ENCODE measurements at places on chromosomes 13 and 19.

DNA sequence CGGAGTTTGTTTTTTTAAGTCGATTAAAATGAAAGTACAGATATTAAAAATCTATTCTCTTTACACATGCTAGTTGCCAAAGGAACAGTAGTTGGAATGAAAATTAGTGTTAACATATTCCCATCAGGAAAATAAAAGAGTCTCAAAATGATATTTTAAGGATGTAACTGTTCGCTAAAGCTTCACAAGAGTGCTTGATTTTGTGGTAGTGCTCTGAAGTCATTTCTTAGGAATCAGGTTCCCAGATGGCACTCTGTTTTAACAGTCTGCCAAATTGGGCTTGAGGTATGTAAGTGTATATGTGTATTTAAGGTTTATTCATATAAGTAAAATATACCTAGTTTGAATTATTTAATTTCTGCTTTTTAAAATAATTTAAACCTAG lies 128.8 kb downstream of the LMO7 start:
- no peak for DNase-seq

GRCh38 chr19:51694318-51695085 lies 1.4 kb downstream of the SPACA6 start:
- DNase-seq, result no peak

DNA sequence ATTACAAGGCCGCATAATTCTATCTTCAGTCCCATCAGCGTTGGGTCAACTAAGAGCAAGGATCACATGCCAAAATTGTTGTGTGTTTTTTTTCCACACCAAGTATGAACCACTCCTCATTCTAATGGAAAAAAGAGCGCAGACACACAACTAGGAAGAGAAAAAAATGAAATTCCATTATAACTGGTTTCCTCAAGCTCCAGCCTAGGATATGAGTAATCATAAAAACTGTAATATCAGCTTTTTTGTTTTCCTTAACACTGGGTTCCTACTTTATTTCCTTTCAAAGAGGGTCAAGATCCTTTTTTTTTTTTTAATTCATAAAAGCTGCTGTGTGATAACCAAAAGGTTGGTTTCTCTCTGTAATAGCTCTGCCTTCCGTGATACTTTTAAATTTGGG lies 19.4 kb downstream of the TSHZ3 start:
- no peak for DNase-seq

GRCh38 chr13:74288361-74288911 lies 154.2 kb upstream of the KLF12 start:
- DNase-seq, result peak; percentile 37

DNA sequence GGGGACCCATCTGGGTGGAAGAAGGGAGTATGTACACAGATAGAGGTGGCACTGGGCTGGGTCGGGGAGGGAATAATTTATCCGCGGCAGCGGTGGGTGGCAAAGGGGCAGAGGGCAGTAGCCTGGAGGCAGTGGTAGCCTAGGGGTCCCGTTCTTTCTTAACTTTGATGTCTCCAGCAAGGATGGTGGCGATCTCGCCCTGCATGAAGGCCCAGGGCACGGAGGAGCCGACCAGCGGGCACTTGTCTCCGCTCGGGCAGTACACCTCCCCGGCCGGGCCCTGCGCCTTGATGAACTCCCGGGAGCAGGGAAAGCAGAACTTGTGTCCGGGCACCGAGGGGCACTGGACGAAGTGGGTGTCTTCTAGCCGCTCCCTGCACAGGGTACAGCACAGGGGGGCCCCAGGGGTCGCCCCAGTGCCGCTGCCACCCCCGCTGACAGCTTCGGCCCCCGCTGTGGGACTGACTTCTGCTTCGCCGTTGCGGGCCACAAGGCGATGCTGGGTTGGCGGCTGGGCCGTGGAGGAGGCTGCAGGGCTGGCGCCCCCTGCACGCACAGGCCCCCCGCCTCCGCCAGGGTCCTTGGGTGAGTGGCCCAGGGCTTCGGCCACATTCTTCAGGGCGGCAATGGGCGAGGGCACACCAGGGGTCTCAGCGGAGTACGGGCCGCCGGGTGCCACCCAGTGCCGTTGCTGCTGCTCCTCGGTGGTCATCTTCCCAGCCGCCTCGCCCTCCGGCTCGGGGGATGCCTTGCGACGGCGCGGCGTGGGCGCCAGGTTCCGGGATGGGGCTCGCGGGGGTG lies 1.9 kb downstream of the IRF2BP1 start:
- no peak for DNase-seq

- no peak for DNase-seq
These were observed 839 bp downstream of the MPHOSPH8 start for GRCh38 chr13:19634256-19634740.

- DNase-seq, result no peak
These were observed 17.5 kb upstream of the ZNF492 start for GRCh38 chr19:22616659-22617058.

- DNase-seq, result no peak
These were observed 5.1 kb upstream of the CYP2S1 start for GRCh38 chr19:41187884-41188279.

GRCh38 chr19:35559281-35559659 lies 4.2 kb downstream of the ATP4A start:
- no peak for DNase-seq

DNA sequence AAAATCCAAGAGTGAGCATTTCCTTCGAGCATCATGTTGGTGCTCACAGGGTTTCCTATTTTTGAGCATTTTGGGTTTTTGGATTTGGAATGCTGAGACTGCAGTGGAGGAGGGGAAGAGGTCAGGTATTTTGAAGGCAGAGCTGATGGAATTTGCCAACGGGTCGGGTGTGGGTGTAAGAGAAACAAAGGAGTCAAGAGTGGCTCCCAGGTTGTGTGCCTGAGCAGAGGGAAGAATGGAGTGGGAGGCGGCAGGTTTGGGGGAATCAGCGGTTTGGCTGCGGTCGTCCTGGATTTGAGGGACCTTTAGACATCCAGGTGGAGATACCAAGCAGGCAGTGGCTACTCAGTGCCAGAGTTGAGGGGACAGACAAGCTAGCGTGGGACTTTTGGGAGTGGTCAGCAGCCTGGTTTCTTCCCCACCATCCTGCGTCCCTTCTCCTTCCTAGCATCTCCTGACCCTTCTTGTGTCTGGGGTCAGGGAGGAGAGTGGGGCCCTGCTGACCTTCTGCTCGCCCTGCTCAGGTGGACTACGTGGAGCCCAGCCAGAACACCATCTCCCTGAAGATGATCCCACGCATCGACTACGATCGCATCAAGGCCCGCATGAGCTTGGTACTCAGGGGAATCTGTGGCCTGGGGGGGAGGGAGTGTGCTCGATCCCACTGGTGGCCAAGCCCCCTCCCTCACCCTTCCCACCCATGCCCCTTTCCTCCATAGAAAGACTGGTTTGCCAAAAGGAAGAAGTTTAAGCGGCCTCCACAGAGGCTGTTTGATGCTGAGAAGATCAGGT lies 14.5 kb upstream of the TIMM50 start:
- DNase-seq, result no peak

GRCh38 chr13:99507054-99507453 lies 5.8 kb downstream of the TM9SF2 start:
- DNase-seq, result no peak

GRCh38 chr13:88217372-88217771 lies 546.2 kb downstream of the SLITRK5 start:
- no peak for DNase-seq

DNA sequence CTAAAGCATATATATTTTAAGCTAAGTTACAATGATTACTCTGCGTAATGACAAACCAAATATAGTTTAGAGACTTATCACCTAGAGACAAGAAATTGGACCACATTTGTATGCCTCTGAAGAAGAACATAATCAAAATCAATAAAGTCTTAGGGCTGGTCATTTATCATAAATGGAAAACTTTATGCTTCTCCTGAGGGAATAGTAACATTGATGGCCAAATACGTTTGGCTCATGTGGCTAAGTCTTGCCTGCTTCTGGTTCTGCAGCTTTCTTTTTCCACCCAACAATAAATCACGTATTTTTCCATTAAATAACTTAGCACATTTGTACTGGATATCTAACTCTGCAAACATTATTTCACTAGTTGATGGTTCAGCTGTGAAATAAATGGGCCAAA lies 458.4 kb downstream of the SLITRK1 start:
- DNase-seq, result no peak

- DNase-seq, result no peak
These were observed 45.5 kb upstream of the ZNF91 start for GRCh38 chr19:23440791-23441190.

DNA sequence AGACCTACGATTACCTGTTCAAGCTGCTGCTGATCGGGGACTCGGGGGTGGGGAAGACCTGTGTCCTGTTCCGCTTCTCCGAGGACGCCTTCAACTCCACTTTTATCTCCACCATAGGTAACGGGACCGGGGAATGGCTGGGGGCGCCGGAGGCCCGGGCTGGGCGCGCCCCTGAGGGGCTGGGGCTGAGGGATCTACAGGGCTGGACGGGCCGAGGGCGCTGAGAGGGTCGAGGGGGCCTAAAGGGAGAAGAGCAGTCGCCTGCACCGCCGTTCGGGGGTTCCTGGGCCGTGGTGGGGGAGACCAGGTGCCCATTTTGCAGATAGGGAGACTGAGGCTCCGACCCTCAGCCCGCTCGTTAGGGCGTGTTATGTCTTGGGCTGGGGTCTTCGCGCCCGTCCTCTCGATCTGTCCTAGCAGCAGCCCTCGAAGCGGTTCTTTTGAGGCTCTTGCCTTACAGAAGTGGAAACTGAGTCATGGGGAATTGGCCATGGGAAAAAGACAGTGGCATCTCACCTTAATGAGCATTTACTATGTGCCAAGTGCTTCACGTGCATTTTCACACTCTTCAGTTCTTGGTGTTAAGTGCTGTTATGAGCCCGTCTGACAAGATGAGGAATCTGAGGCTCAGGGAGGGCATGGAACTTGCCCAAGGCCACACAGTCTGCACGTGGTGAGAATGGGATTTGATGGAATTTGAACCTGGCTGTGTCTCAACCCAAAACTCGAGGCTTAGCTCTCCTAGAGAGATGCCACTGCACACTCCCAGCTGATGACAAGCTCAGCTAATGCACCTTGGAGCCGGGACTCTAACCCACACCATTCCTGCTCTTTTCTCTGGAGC lies 442 bp downstream of the RAB8A start:
- no peak for DNase-seq

DNA sequence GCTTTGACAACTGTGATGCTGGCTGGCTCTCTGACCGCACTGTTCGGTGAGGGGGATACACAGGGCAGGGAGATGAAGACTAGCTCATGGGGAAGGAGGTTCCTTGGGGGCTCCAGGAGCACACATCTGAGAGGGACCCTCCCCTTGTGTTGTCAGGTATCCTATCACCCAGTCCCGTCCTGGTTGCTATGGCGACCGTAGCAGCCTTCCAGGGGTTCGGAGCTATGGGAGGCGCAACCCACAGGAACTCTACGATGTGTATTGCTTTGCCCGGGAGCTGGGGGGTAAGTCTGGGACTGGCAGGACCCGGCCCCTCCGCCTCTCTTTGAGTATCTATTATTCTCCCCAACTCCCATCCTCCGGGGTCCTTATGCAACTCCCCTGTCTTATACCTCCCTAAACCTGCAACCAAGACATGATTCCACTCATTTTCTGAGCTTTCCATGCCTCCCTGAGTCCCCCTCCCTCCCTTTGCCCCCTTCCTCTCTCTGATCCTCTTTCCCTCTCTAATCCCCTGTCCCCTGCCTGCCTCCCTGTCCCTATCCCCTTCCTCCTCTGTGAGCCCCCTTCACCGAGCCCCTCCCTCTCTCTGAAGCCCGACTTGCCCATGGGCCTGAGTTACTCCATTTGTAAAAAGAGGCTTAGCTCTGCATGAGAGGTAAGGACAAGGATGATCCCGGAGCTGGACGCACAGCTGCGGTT lies 12.5 kb downstream of the NCAN start:
- DNase-seq, result no peak

GRCh38 chr13:19581675-19582074 lies 20.3 kb upstream of the TPTE2 start:
- no peak for DNase-seq

DNA sequence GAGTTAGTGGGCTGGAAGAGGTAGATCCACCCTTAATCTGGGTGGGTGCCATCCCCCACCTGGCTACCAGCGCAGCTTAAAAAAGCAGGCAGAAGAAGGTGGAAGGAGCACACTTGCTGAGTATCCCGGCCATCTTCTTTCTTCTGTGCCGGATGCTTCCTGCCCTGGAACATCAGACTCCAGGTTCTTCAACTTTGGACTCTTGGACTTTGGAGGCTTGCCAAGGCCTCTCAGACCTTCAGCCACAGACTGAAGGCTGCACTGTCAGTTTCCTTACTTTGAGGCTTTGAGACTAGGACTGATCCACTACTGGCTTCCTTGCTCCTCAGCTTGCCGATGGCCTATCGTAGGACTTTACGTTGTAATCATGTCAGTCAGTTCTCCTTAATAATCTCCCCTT lies 127.6 kb upstream of the GPC6 start:
- DNase-seq, result no peak

- no peak for DNase-seq
These were observed 106.4 kb upstream of the MLNR start for GRCh38 chr13:49113526-49114286.

DNA sequence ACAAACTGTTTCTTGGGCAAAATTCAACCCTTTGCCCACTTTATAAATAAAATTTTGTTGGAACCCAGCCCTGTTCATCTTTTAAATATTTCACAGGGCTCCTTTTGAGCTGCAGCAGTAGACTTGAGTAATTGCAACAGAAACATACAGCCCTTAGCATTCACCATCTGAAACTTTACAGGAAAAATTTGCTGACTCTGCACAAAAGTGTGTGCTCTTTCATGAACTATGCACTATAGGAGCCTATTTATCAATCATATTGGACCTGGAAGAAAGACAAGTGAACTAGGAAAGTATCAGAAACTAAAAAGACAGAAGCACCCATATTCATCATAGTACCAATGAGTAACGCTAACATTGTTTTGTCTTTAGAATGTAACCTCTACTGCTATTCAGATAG lies 406.9 kb upstream of the SLC10A2 start:
- DNase-seq, result no peak

- no peak for DNase-seq
These were observed 79.1 kb downstream of the B3GLCT start for GRCh38 chr13:31278869-31279268.

GRCh38 chr19:23887642-23888041 lies 27.0 kb upstream of the ZNF726 start:
- DNase-seq, result no peak

DNA sequence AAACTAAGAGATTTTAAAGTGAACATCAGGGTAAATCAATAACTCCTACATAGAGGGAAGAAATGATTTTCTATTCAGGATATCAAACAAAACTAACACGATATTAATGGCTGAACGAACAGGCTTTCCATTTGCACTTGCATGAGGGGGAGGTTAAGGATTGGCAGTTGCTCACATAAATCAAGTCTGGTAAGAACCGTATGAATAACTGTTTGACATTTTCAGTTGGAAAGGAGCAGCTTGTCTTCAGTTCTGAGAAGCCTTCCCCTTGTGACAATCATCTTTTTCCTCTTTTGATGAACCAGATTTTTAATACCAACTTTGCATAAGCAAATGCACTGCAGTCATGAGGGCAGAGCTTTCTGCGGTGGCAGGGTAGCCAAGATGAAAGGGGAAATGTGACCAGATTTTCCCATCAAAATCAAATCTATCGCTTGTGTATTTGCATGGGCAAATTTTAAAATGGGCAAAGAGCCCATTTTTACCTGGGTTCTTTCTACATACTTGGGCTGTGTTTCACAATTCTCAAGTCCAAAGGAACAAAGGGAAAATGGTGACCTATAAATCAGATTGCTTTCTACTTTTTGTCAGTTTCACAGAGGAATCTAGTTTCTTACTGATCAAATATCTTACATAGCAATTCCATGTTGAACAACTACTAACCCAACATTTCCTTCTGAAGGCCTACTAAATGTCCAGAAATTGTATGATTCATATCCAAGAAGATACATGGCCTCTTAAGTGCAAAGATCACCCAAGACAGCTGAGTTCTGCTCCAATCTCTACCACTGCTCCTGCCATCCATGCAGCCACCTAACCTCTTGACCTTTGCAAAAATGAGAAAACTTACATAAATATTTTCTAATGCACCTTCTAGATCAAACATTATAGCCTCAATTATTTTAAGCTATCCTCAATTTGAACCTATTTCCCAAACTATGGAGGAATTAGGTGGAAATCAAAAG lies 249.6 kb downstream of the OXGR1 start:
- DNase-seq, result no peak

All from CD4-positive, alpha-beta T cell treated with Interleukin-10 for 1 hour (primary cell).